ENCODE measurements at places on chromosomes 12 and 14.

DNA sequence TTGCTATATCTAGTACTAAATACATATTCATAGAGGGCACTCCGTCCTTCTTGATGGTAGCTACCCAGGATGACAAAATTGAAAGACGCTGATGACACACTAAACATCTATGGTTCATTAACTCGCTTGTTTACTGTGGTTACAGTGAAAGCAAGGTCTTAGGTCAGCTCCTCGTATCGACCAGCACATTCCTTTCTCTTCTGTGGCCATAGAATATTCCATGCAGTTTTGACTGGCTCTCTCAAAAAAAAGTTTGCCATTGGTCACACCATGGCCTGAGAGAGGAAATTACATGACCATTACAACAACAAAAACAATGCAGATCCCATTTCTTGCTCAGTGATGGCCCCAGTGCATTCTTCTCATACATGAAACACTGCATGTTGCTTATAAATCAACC is 411.4 kb upstream of the SOX5 start:
- no peak for DNase-seq

GRCh38 chr12:105289114-105289904 is 41.2 kb upstream of the C12orf75 start:
- peak; percentile 23 for DNase-seq

- no peak for DNase-seq
Observed at GRCh38 chr14:99413911-99414310, 66.7 kb downstream of the SETD3 start.

DNA sequence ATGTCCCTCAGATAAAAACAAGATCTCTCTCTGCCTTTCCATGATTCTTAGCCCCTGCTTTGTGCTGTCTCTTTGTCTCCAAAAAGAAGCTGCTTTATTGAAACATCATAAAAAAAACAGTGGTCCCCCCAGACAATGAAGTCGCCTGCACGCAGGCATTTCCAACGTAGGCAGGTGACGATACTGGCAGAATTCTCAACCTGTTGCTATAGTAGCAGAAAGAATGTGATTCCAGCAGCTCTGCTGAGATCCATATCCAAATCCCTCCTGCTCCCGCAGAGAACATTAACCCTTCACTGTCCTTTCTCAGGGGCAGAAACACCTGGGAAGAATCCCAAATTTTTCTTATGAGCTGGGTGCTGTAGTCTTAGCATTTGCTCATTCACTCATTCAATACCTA is 84.8 kb downstream of the STON2 start:
- no peak for DNase-seq

DNA sequence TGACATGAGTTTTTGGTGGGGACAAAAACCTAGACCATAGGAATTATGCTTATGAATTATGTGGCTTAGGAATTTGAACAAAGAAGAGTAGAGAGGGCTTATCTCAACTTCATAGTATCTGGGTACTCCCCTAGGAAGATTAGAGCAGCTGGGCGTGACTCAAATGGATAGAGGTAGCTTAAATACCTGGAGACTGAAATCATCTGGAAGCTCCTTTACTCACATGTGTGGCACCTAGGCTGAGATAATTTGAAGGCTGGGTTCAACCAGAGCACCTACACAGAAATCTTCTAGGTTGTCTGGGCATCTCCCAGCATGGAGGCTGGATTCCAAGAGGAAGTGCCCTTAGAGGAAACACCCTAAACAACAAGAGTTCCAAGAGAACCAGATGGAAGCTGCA is 393.9 kb downstream of the ADAMTS20 start:
- no peak for DNase-seq

DNA sequence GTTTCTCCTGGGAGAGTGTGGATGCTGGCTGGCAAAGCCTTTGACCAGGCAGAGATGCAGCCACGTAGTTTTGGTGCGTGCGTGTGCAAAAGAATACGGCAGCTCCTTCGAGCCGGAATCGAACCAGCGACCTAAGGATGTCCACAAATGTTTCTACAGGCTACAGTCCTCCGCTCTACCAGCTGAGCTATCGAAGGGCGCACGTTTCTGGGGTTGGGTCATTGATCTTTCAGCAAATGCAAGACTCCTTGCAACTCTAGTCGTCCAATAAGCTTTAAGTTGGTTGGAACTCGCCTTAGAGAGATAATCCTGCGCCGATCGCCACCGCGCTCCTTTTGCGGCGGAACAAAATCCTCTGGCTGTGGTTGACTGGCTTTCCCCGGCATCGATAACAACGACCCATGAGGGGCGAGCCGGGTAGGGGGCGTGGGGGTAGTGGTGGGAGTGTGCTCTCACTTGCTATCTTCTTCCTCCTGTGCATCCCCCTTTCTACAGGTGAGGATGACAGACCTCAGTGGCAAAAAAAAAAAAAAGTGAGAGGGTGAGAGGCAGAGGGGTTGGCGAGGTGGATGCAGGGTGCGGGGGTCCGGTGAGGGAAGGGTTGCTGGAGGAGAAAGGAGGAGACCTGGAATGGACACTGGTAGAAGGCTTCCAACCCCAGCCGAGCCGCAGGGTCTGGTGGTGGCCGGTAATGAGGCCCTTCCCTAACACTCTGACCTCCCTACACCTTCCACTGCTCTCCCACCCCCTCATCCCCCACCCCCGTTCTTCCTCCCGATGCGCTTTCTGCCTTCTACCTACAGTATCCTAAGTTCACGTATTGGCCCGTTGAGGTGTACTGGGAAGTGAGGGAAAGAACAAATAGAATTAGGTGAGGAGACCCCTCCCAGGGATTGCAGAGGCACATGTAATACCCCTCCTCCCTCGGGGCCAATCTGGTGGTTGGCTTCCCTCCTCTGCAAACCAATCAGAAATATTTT is 11.8 kb upstream of the OR6S1 start:
- DNase-seq, result peak; percentile 29
